Osteoblast (primary cell): ENCODE measurements at places on chromosomes 1 and 21. TPM values are rescaled to one million over a fixed set of nuclear protein-coding genes. Genes with fewer than 3 reads are reported as not detected.

Gene CDK18
- total RNA-seq = 0.29 and 0.72 TPM in 2 replicates

Gene AGBL4
- total RNA-seq = not detected in 2 replicates

Gene ATP13A2
- total RNA-seq = 30.6 and 34.4 TPM in 2 replicates

GRCh38 chr1:74357756-74358155 lies 122.6 kb downstream of the TNNI3K start:
- H3K4me1 ChIP-seq = no peaks in the 10 kb centered on the region
- no peaks in the 10 kb centered on the region for H3K27me3 ChIP-seq
- DNase-seq = no peak
- H3K36me3 ChIP-seq = no peaks in the 10 kb centered on the region
- H3K4me3 ChIP-seq = no peak overlapping the region

DNA sequence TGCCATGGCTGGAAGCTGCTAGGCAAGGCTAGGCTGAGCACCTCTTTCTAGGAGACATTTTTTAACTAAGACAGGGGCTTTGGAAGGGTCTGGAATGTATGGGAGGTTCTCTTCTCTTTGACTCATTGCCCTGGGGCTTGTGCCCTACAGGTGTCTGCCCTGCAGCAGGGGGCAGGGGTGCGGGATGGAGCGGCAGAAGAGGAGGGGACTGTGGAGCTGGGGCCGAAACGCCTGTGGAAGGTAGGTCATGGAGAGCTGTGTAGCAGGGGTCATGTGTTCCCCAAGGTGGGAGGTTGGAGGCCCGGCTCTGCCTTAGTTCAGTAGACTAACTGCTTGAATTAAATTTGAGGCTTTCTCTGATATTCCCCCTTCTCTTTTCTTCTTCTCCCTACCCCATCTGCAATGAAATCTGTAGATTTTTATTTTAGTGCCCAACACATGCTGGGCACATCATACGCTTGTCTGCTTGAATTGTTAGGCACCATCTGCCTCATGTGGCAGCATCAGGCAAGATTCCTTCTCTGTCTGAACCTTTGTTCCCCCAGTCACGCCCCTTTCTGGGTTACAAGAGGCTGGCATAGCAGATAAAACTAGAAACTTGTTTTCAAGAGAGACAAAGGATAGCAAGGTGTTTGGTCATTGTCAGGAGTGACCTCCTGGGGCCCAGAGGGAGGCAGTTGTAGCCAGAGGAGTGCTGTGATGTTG lies 18.4 kb downstream of the PPFIA4 start:
- H3K4me1 ChIP-seq = peaks cover 14% of the 10 kb centered on the region
- DNase-seq = peak; percentile 54
- H3K27ac ChIP-seq = no peak overlapping the region
- H3K27me3 ChIP-seq = no peaks in the 10 kb centered on the region
- no peaks in the 10 kb centered on the region for H3K36me3 ChIP-seq
- H3K4me3 ChIP-seq = no peak overlapping the region

Gene EDARADD
- total RNA-seq = 1.4 and 2.7 TPM in 2 replicates

- H3K36me3 ChIP-seq = no peaks in the 10 kb centered on the region
- peaks cover 13% of the 10 kb centered on the region for H3K4me1 ChIP-seq
- no peaks in the 10 kb centered on the region for H3K27me3 ChIP-seq
- no peak for DNase-seq
Observed at GRCh38 chr1:107135463-107135862, 5.4 kb upstream of the NTNG1 start.

DNA sequence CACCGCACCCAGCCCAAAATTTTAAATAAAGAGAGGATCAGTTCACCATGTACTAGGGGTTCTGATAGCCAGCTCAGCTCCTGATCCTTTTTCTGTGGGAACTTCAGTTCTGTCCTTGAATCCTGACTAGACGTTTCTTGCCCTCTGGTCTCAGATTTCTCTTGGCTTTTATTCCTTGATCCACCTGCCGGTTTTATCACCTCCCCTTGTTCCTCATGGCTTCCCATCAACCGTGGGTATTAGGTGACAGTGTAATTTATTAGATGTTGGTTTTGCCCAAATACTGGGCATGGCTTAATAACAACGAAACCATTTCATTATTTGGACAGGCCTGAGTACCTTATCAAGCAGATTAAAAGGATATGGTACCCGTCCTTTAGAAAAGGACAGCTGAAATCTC lies 22.5 kb downstream of the SLC45A1 start:
- H3K27ac ChIP-seq = no peak overlapping the region
- H3K4me1 ChIP-seq = peaks cover 13% of the 10 kb centered on the region
- no peaks in the 10 kb centered on the region for H3K27me3 ChIP-seq

Gene CYP4A11
- not detected in 2 replicates for total RNA-seq

DNA sequence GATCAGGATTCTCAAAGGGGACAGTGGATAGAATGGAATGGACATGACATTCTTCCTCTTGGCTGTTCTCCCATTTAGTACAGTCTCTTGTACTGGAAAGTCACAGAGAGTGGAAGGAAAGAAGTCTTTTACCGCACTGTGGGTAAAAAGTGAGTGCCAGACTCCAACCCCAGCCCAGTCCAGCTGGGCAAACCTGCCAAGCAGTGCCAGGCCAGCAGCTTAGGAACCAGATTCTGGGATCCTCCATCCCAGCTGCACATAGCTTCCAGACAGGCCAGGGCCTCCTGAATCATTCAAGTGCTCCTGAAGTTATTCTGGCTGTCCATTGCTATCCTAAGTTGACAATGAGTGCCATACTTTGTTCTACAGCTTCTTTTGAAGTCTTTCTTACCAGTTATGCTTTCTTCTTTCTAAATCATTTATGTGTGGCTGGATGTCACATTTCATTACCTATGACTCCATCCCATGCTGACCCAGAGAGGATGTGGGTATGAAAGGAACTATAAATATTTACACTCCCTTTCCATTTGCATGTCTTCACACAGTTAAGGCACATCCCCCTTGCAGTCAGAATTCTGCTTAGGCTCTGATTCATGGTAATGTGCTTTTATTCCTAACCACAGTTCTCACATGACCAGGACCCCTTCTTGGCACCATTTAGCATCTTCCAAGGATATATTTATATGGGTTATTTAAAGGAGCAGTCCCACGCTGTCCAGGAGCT lies 88.9 kb downstream of the AK5 start:
- H3K27me3 ChIP-seq = no peaks in the 10 kb centered on the region
- H3K36me3 ChIP-seq = no peaks in the 10 kb centered on the region
- H3K4me1 ChIP-seq = peaks cover 29% of the 10 kb centered on the region
- peak overlapping the region; percentile 87 for H3K27ac ChIP-seq

DNA sequence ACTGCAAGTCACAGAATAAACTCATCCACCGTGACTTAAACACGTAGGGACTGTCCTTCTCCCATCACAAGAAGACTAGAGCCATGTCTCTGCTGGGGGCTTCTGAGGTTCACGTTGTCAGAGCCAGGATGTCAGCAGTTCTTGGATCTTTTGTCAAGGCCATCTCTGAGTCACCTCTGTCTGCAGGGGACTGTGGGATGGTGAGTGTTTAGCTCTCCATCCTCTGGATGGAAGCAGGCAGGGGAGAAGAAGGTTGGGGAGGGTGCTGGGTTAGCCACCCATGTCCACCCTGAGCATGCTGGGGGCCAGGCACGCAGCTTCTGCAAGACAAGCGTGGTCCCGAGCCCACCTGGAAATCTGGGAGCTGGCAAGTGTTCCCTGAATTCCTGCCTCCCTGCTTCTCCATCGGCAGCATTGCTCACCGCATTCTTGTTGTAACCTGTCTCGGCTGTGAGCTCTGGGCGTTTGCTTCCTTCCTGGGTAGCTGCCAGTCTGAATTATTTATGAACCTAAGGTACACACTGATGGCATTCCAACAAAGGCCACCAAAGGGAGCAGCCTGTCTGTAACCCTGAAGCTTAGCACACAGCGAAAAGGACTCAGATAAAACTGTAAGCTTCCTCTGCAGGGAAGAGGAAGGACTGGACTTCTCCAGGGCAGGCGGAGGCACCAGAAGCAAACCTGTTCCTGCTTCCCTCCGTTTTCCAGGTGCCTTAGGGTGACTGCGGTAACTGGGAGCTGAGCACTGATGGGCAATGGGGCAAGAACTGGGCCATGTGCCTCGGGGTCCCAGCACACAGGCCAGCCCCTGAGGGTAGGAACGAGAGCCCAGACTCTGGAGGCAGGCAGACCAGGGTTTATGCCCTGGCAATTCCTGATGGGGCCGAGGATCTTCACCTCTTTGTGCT lies 88.6 kb downstream of the RIPK4 start:
- no peaks in the 10 kb centered on the region for H3K27me3 ChIP-seq
- no peak for DNase-seq
- no peak overlapping the region for H3K4me3 ChIP-seq
- H3K4me1 ChIP-seq = peaks cover 12% of the 10 kb centered on the region
- H3K36me3 ChIP-seq = no peaks in the 10 kb centered on the region
- peak overlapping the region; percentile 31 for H3K27ac ChIP-seq

- no peaks in the 10 kb centered on the region for H3K4me1 ChIP-seq
- DNase-seq = no peak
- H3K36me3 ChIP-seq = no peaks in the 10 kb centered on the region
- H3K27ac ChIP-seq = no peak overlapping the region
- H3K4me3 ChIP-seq = no peak overlapping the region
Observed at GRCh38 chr1:154758346-154758745, 111.7 kb downstream of the KCNN3 start.
